ENCODE measurements at places on chromosomes 16 and 17.

DNA sequence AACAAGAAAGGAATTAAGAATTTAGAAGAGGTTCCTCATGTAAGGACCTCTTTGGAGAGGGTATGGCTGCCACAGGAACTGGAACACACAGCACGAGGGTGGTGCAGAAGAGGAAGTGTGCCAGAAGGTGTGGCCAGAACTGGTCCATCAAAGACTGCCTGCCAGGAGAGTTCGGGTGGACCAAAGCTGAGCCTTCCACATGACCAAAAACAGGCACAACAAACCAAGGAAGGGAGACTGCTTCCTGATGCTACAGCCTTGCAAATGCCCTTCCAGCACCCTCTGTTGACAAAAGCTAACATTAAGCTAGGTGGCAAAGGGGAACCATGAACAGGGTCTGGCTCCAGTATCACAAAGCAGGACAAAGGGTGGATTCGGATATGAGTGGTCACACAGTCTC lies 125.8 kb upstream of the TMEM97 start:
- DNase-seq = no peak

DNA sequence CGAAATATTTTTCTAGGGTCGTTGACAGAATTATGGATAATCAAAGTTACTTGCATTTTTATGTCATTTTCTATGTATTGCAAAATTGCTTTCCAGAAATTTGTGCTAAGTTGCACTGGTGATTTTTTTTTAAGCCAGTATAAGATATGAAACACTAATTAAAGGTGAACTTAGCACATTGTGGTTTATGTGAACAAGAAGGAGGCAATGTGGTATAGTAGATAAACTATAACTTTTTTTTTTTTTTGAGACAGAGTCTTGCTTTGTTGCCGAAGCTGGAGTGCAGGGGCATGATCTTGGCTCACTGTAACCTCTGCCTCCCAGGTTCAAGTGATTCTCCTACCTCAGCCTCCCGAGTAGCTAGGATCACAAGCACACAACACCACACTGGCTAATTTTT lies 13.2 kb downstream of the DGKE start:
- DNase-seq = no peak

- no peak for DNase-seq
Observed at GRCh38 chr17:83012868-83013778, 66.3 kb upstream of the METRNL start.

GRCh38 chr17:42363767-42364585 lies 24.3 kb downstream of the STAT3 start:
- DNase-seq = peak; percentile 29

DNA sequence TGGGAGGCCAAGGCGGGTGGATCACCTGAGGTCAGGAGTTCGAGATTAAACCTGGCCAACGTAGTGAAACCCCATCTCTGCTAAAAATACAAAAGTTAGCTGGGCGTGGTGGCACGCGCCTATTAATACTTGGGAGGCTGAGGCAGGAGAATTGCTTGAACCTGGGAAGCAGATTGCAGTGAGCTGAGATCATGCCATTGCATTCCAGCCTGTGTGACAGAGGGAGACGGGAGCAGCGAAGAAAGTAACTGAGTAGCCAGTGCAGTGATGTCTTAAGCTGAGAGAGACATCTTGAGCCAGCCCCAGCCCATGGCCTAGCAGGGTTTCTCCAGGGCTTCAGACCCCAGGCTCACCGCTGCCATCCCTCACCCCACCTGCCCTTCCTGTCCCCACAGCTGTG lies 9.8 kb upstream of the SMIM5 start:
- DNase-seq = no peak

- no peak for DNase-seq
Observed at GRCh38 chr17:57682701-57683100, 62.4 kb downstream of the CCDC182 start.

GRCh38 chr16:84308120-84308519 lies 13.4 kb downstream of the WFDC1 start:
- peak; percentile 72 for DNase-seq

DNA sequence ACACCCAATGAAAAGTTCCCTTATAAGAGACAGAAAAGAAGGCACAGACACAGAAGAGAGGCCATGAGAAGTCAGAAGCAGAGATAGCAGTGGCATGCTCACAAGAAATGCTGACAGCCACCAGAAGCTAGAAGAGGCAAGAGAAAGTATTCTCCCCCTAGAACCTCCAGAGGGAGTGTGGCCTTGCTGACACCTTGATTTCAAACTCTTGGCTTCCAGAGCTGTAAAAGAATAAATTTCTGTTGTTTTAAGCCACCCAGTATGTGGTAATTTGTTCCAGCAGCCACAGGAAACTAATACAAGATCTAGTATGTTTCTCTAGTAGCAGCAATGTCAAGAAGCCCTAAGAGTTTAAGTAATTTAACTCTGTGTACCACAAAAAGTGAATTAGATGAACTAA lies 87.2 kb upstream of the NOG start:
- DNase-seq = no peak

- no peak for DNase-seq
Observed at GRCh38 chr16:23464196-23464595, 11.2 kb upstream of the COG7 start.

DNA sequence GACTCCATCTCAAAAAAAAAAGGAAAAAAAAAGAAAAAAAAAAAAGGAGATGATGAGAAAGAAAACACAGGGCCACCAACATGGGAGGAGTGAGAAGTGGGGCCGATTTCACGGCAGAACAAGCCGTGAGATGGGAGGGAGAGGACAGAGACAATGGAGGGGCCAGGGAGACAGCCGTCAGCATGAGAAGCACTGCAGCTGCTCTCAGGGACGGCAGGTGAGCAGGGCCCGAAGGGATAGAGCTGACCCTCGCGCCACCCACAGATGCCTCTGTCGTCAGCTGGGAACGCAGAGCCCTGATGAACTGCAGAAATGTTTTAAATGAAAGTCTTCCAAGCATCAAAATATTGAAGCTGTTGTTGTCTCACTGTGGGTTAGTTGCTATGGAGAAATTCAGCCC lies 20.3 kb downstream of the PITPNM3 start:
- no peak for DNase-seq

DNA sequence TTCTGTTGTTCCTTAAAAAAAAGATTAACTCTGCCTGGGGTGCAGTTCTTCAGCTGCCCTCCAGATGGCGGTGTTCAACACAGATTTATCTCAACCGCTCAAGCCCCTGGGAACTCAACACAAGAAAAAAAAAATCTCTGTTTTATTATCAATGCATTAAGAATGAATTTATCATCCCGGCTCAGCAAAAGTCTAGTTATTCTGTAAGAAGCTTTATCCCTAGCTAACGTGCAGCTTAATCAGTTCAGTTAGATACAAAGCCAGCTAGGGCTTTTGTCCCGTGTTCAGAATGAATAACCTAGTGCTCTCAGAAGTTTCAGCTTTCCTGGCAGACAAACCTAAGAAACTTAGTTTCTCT lies 475.9 kb upstream of the CCL2 start:
- DNase-seq = peak; percentile 50

- no peak for DNase-seq
Observed at GRCh38 chr17:62675260-62675659, 47.8 kb downstream of the MRC2 start.

- DNase-seq = no peak
Observed at GRCh38 chr16:25013751-25014499, 1.2 kb downstream of the ARHGAP17 start.

DNA sequence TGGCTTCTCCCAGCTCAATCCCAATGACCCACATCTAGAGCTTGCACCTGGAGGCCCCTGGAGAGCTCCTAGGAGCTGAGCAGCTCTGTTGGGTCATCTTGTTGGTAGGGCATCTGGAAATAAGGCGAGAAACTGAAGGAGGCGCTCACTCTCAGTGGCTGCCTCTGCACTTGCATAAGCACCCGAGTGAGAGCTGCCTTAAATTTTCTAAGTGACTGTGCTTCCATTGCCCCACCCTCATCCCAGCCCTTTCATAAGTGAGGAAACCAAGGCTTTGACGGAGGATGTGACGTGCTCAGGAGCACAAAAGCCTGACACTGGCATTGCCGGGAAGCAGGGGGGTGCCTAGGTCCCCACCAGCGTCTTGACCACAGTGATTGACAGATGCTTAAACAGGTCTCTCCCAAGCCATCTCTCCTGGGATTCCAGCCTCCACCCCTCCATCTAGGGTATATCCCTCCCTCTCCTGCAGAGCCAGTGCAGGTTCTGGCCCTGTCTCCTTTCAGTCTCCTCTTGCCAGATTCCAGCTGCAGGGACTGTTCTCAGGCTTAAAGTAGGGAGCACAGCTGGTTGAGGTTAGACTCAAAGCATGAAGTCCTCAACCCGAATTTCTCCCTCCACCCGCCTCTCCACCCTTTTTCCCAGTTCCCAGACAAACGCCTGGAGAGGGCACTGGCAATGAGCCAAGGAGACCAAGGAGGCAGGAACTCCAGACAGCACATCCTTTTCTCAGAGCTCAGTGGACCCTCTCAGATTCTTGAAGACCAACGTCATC lies 113.7 kb downstream of the IRX5 start:
- DNase-seq = no peak

GRCh38 chr16:6484081-6484480 lies 848.6 kb upstream of the RBFOX1 start:
- DNase-seq = no peak

DNA sequence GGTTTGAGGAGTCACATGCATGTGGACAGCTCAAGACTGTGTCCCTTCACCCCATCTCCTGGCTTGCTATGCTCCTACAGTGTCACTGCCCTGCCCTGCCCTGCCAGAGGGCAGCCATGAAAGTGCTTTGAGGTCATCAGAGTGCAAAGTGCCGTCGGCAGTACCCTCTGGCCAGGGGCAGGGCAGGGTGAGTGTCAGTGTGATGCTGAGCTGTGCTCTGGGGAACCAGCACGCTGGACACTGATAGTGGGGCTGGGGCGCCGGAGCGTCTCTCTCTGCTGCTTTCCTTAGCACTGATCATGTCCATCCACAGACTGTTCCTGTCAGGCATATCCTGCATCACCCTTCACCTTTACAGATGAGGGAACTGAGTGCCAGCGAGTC lies 1.6 kb upstream of the SPATA32 start:
- DNase-seq = no peak

DNA sequence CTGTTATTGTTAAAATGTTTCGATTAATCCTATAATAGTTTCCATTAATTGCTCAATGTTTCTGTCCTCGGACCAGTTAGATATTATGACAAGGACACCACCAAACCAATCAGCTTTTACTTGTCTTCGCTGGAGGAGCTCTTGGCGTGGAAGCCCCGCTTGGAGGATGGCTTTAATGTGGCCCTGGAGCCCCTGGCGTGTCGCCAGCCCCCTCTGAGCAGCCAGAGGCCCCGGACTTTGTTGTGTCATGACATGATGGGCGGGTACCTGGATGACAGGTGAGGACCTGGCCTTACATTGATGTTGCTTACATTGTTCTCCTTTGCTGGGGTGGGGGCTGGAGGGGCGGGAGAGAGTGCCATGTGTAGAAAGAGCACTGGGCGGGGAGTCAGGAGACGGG lies 3.0 kb downstream of the ENGASE start:
- DNase-seq = no peak

DNA sequence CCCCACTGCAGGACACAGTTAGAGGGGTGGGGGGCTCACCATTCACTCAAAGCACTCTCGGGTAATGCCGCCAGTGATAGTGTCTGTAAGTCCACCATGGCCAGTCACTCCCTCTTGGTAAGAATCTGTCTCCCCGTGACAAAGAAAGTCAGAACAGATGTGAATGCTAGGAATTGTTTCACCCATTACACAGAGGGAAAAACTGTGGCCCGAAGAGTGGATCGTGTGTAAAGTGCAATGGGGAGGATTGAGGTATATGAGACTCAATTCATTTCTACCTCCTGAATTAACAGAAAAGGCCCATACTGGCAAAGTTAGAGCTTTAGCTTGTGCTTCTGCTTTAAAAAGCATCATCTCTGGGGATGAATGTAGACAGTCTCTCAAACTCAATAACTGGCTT lies 17.5 kb upstream of the SLC6A2 start:
- no peak for DNase-seq

- DNase-seq = peak; percentile 25
Observed at GRCh38 chr17:68020409-68020756, 15.2 kb upstream of the KPNA2 start.

- peak; percentile 8 for DNase-seq
Observed at GRCh38 chr17:65696739-65697394, 135.4 kb upstream of the AXIN2 start.

- peak; percentile 62 for DNase-seq
Observed at GRCh38 chr16:27313422-27314160, at the start of gene IL4R. TSS of gene IL4R (plus strand) at chr16:27313974. CDS start at chr16:27340204, 26,230 bp downstream.

DNA sequence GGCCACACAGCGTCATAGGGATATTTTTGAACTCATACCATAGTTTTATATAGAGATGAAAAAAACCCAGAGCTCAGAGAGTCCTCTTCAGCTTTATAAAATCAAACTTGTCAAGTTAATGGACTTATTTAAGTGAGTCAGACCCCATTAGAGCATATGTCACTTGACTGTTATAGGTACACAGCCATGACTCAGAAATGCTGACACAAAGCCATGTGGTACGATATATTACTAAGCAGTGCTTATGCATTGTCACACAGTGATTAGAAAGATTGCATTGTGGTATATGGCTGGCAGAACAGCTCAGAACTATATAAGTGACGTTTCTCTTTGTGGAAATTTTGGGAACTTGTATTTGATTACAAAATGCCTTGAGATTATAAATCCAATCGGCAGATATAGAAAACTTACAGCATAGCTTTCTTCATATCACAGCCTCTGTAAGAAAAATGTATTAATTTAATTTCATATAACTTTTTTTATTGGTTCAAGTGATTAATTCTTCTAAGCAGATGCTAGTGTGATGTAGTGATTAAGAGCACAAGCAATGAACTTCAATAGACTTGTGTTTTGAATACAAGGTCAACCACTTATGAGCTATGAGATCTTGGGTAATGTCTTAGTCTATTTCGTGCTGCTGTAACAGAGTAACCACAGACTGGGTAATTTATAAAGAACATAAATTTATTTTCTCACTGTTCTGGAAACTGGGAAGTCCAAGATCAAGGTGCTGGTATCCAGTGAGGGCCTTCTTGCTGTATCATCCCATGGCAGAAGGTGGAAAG lies 25.8 kb upstream of the GINS3 start:
- no peak for DNase-seq

- no peak for DNase-seq
Observed at GRCh38 chr16:1708083-1708767, 2.2 kb downstream of the MAPK8IP3 start.

- no peak for DNase-seq
Observed at GRCh38 chr17:17129466-17129865, 76.7 kb downstream of the PLD6 start.

GRCh38 chr16:78402833-78403232 lies 303.4 kb downstream of the WWOX start:
- no peak for DNase-seq

GRCh38 chr16:9112166-9112843 lies 20.9 kb downstream of the HAPSTR1 start:
- DNase-seq = no peak

GRCh38 chr17:42337442-42337841 lies 49.1 kb downstream of the STAT5A start:
- DNase-seq = no peak

GRCh38 chr17:51217946-51218345 lies 41.9 kb downstream of the MBTD1 start:
- no peak for DNase-seq

DNA sequence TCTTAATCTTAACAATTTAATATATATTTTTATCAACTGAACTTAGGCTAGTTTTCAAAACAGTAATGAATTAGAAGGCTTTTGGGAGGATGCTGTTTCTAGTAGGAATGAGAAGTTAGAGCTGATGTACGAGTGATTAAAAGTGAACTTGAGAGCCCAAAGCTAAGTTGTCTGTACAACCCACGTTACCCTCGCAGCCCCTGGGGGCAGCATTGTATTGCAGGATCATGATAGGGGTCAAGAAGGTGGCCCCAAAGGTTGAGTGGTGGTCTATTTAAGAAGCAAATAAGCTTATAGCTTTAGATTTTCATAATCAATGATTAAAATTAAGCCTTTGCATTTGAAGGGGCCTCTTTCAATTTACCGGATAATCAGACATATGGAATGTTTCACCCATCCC lies 33.7 kb upstream of the ALDH3A2 start:
- DNase-seq = no peak
